ENCODE measurements at places on chromosomes 2 and 18.

DNA sequence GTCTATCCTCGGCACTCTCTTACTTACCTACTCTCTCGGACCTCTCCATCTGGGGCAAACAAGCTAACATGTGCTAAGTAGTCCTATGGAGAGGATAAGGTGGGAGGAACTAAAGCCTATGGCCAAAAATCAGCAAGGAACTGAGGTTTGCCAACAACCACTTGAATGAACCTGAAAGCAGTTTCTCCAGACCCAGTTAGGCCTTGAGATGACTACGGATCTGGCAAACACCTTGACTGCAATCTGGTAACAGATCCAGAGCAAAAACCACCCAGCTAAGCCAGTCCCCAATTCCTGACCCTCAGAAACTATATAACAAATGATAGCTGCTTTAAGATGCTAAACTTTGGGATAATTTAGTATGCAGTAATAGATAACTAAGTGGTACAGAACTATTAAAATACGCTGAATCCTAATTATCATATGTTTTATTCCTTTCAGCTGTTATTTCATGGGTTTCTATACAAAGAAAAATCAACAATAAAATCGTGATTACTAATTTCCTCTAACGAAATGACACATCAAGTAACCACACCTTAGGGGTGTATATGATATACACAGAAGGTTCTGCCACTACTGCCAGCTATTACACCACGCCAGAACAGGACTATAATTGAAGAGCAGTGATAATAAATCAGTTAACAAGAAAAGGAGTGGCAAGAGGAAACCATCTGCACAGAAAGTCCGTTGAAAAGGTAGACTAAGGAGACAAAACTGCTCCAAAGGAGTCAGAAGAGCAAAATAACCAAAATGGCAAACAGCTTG is 3.2 kb downstream of the FARSB start:
- DNase-seq: no peak

GRCh38 chr2:27723372-27724144 is 48.0 kb upstream of the MRPL33 start:
- DNase-seq: peak; percentile 79

GRCh38 chr2:32495139-32495538 is 132.7 kb upstream of the TTC27 start:
- no peak for DNase-seq

GRCh38 chr2:9196637-9197036 is 10.0 kb upstream of the ASAP2 start:
- no peak for DNase-seq

GRCh38 chr18:57497372-57498294 is 62.5 kb downstream of the ONECUT2 start:
- DNase-seq: no peak

GRCh38 chr2:237726401-237726830 is 72.2 kb upstream of the RBM44 start:
- DNase-seq: peak; percentile 30

- no peak for DNase-seq
These were observed 85.5 kb upstream of the GLI2 start for GRCh38 chr2:120650022-120650644.

Measured in kidney capillary endothelial cell (primary cell).